Inflammatory macrophage treated with lipopolysaccharide for 1 hour (primary cell): ENCODE measurements at places on chromosomes 3 and 15.

- DNase-seq: no peak
Observed at GRCh38 chr3:141179983-141180382, 51.6 kb upstream of the PXYLP1 start.

DNA sequence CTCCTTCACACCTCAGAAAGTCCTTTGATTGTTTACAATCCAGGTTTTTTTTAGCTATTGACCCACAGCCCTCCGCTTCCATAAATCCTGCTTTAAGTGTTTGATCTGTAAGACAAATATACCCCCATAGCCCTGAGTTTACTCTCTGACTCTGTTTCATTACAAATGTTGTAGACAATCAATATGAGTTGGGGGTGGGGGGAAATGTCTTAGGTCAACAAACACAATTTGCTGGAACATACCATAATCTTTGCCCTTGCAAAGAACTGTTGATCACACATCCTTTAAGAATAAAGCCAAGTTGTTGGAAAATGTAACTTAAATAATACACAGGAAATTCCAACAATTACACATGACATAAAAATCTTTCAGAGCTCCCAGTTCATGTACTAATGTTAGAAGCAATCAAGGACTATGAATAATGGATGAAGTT is 301.8 kb upstream of the SEMA6D start:
- no peak for DNase-seq

- no peak for DNase-seq
Observed at GRCh38 chr3:161640181-161640580, 143.6 kb downstream of the OTOL1 start.

GRCh38 chr3:10373686-10374261 is 52.9 kb upstream of the SEC13 start:
- no peak for DNase-seq

- DNase-seq: no peak
Observed at GRCh38 chr3:59404064-59404463, 354.2 kb upstream of the CFAP20DC start.

DNA sequence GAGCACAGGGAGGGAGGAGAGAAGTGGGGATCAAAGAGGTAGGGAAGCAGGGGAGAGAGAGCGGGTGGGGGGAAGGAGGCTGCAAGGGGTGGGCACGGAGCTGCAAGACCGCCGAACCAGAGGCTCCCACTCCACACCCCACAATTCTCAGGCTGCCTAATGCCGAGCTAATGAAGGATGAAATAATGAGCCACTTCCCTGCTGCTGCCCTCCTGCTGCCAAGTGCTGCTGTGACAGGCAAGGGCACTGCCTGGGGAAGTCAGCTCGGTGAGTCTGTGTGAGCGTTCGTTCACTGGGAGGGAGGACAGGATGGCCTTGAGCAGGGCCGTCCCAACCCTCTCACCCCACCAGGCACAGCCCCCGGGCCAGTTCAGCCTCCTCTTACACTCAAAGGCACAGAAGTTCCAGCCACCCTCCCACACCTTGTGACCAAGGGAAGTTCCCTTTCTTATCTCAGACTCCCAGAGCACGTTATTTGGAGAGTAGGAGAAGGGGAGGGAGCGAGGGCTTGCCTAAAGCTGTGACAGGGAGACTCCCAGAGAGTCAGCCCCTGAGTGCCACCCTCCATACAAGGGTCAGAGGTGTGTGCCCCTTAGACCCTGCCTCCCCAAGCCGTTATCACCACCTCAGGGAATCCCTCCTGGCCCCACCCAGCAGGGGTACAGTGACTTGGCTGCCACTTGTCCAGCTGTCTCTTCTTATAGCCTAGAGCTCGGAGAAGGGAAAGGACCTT is 12.4 kb downstream of the GLYCTK start:
- peak; percentile 94 for DNase-seq

DNA sequence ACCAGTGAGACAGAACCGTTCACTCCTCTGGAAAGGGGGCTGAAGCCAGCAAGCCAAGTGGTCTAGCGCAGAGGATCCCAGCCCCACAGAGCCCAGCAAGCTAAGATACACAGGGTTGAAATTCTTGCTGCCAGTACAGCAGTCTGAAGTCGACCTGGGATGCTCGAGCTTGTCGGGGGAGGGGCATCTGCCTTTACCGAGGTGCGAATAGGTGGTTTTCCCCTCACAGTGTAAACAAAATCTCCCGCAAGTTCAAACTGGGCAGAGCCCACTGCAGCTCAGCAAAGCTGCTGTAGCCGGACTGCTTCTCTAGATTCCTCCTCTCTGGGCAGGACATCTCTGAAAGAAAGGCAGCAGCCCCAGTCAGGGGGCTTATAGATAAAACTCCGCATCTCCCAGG is 11.4 kb downstream of the CEP97 start:
- no peak for DNase-seq

DNA sequence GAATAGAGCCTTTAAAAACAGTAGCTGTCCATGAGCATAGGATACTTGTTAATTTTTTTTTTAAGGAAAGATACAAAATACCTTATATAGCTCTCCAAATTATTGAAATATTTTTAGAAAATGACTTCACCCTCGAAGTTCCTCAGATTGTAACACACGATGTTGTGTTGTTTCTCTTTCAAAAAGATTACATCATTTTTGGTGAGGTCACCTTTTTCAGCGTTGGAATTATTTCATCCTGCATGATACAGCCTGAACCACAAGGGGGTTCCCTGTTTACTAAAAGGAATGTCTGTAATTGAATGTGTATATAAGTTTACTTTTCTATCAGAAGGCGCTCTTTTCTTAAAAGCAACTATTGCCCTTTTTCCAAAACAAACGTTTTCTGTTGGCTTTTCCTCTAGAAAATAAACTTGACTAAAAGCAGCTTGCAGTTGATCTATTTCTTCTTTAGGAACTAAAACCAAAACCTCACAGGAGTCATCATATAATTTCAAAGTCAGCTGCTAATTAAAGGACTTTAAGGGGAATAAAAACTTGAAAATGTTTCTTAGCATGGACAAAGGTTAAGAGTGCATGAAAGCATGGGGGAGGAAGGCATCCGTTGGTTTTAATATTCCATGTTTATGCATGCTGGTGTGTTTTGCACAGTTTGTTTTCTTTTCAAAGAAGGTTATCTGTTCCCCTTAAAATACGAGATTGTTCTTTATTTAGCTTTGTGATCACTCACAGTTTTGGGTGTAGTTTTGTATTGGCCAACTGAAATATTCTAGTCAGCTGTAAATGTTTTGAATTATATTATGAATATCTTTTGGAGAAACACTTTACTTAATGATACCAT is 29.4 kb downstream of the LYSMD4 start:
- DNase-seq: peak; percentile 95

GRCh38 chr3:159208050-159208449 is 406.2 kb downstream of the MFSD1 start:
- no peak for DNase-seq

- DNase-seq: no peak
Observed at GRCh38 chr3:10928961-10929471, 63.5 kb upstream of the SLC6A1 start.

- no peak for DNase-seq
Observed at GRCh38 chr3:98877132-98877531, 24.4 kb downstream of the DCBLD2 start.

- DNase-seq: no peak
Observed at GRCh38 chr3:13277860-13278531, 142.1 kb downstream of the NUP210 start.

- no peak for DNase-seq
Observed at GRCh38 chr3:14222900-14223594, 44.4 kb downstream of the LSM3 start.

- DNase-seq: no peak
Observed at GRCh38 chr15:75656813-75657212, 9.1 kb downstream of the SNX33 start.

GRCh38 chr3:179558742-179559364 is 3.9 kb upstream of the ACTL6A start:
- DNase-seq: peak; percentile 83

GRCh38 chr3:152291649-152292066 is 22.9 kb downstream of the MBNL1 start:
- no peak for DNase-seq

GRCh38 chr15:77722759-77723460 is 90.2 kb upstream of the LINGO1 start:
- no peak for DNase-seq

DNA sequence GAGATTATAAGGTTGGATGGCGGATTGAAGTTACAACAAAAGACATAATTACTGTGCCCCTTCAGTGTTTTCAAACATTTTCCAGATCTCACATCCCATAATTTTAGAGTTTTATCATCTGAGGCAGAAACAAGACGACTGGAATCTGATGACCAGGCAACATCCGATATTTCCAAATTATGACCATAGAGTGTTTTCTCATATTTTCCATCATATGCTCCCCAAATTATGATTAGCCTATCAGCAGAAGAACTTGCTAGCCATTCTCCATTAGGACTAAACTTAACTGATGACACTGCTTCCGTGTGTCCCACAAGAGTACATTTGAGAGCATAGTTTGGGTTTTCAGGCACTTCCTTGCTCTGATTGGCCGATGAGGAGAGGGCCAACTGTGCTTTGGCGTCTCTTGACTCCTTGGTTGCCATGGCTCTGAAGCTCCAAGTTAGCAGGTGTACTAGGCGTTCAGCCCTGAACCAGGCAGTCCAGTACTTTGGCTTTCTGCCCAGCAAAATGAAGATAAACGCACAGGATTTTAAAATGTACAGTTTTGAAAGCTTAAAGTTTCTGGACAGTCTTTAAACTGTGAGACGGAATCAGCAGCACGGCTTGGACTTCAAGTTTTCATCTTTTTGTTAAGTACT is 638 bp downstream of the WDR5B start:
- DNase-seq: peak; percentile 32

- no peak for DNase-seq
Observed at GRCh38 chr3:46853441-46854415, 9.5 kb downstream of the MYL3 start.

GRCh38 chr15:58069008-58069407 is 3.5 kb upstream of the ALDH1A2 start:
- no peak for DNase-seq

DNA sequence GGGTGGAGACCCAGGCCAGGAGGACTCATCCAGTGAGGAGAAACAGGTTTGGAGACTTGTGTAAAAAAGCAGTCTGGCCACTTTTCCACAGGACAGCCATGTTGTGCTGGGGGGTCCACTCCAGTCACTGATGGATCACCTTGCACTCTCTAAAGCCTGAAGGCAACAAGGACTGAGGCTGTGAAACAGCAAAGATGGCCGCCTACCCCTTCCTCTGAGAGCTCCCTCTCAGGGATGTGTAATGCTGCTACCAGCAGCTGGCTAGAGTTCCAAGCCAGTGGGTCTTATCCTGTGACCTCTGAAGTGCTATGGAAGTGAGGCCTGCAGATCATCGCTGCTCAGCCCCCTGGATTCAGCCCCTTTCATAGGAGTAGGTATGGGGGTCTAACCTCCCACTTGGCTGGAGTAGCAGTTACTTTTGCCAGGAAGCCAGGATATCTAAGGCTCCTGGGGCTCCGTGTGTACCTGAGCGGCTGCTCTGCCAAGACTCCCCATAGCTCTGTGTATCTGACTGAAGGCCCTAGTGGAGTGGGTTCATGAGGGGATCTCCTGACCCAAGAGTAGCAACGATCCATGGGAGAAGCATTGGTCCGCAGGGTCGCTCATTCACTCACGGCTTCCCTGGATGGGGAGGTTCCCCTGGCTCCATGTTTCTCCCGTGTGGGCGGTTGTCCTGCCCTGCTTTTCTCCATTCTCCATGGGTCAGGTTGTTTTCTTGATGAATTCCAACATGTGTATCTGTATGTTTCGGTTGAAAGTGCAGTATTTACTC is 69.9 kb upstream of the TNFSF10 start:
- no peak for DNase-seq

DNA sequence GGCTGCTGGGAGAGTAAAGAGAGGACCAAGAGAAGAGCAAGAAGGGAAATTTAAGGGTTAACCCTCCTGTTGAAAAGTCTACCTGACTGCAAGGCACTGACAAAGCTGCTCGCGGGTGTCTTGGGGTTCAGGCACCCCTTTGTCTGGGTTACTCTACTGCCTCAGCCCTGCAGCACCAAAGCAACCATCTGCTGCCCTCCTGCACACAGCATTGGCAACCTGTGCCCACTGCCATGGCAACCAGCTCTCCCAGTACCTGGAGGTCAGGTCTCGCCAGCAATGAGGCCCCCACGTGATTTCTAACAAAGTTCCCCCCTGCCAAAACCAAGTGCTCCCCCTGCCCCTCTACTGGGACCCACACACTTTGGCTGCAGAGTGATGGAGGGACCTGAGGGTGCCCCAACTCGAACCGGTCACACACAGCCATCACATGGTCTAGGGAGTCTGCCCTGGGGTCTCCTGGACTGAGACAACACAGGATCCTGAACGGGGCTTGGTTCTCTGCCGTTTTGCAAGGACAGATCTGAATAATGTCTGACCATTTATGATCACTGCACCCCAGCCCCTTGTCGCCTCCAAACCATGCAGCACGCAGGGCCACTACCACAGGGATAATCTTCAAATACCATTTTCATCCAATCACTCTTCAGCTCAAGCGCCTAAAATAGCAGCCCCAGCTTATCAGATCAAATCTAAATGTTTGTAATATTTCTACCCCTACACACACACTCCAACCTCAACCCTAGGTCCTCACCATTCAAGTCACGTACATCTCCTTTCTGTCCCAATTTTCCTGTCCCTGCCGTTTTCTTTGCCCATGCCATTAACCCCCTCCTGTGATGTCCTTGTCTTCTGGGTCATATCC is 50.7 kb downstream of the ADCY5 start:
- DNase-seq: no peak

GRCh38 chr3:18018491-18019160 is 276.2 kb upstream of the TBC1D5 start:
- DNase-seq: no peak

GRCh38 chr3:99568663-99569335 is 69.6 kb upstream of the COL8A1 start:
- DNase-seq: no peak

GRCh38 chr15:66171841-66172240 is 81.7 kb downstream of the MEGF11 start:
- no peak for DNase-seq
